ENCODE measurements at places on chromosomes 5 and 9.

DNA sequence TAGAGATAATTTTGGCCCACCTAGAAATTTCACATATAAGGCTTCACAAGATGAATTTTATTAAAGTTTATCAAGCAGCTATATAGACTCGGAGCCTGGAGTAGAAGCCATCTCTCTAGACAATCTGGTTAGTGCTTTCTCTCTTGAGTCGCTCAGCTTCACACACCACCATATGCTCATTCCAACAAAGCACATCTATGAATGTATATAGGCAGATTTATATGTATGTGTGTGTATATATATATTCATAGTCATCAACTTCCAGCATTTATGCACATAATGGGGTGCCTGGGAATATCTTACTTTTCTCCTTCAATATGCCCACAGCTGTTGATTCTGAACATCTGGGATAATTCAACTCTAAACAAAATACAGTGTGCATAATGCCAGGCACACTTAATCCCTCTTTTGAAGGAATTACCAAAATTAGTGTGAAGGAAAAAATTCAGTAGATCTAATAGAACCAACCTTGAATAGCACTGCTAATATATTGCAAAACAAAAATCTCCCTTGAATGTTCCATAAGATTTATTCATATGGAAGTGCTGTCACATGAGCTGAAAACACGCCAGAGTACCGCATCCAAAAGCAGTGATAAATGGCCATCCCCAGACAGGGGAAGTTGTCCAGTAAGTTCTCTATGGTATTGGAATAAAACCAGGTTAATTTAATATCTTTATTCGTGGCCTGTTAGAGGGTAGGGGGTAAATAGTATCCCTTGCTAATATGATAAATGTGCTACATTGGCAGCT lies 56.0 kb upstream of the MOCS2 start:
- no peak for DNase-seq

DNA sequence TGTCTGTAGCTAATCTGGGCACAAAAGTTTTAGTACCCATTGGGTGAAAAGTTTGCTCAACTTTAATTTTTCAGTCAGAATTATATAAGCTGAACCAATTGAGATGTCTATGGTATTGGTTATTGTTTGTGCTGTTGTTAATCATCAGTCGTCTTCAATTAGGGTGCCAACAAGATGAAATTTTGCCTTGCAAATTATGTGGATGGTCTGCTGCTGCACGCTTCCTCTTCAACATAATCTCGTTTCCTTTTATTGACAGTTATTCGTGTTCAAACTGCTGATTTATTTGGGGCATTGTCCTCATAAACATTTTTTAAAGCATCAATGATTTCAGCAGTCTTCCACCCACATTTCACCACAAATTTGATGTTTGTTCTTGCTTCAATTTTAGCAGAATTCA lies 194.0 kb downstream of the HTR1A start:
- DNase-seq = no peak

DNA sequence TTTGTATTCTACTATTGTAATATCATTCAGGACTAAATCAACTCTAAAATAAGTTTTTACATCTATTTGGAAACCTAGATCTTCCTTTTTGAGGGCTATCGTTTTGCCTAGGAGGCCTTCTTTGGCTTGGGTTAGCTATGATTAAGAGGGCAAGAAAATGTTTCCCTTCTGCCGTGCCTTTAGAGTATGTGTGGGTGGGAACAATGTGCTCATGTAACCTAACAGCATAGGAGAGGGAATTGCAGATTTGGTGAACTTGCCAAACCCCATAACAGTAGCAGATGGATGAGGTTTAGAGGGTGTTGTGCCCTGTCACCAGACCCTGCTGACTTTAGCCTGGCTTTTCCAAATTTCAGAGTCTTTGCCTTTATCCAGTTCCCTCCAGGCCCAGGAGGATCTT lies 339.0 kb downstream of the ADGRV1 start:
- no peak for DNase-seq

DNA sequence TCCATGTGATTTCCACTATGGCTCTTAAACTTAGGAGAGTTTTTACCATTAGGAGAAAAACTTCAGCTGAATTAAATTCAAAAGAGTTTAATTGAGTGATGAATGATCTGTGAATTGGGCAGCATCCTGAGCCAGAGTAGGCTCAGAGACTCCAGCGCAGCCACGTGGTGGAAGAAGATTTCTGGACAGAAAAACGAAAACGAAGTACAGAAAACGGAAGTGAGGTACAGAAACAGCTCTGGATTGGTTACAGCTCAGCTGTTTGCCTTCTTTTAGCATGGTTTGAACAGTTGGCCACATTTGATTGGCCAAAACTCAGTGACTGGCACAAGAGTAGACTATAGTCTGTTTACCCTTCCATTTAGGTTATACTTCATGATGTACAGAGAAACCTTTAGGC lies 69.2 kb upstream of the PLPP1 start:
- DNase-seq = no peak

DNA sequence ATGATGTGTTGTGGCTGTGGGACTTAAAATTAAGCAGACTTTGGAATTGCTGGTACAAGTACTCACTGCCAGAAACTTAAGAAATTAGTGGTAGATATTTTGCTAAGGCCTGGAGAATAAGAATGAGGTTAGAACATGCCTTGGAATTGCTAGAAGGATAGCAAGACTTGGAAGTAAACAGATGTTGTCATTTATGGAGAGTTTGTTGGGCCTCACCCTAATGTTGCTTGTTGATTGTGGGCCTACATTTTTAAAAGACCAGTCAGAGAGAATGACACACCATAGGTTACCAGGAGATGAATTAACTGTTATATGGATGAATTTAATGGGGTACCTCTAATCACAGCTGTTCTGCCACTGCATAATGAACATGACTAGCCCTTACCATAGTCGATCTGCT lies 120.1 kb upstream of the GAS1 start:
- no peak for DNase-seq

DNA sequence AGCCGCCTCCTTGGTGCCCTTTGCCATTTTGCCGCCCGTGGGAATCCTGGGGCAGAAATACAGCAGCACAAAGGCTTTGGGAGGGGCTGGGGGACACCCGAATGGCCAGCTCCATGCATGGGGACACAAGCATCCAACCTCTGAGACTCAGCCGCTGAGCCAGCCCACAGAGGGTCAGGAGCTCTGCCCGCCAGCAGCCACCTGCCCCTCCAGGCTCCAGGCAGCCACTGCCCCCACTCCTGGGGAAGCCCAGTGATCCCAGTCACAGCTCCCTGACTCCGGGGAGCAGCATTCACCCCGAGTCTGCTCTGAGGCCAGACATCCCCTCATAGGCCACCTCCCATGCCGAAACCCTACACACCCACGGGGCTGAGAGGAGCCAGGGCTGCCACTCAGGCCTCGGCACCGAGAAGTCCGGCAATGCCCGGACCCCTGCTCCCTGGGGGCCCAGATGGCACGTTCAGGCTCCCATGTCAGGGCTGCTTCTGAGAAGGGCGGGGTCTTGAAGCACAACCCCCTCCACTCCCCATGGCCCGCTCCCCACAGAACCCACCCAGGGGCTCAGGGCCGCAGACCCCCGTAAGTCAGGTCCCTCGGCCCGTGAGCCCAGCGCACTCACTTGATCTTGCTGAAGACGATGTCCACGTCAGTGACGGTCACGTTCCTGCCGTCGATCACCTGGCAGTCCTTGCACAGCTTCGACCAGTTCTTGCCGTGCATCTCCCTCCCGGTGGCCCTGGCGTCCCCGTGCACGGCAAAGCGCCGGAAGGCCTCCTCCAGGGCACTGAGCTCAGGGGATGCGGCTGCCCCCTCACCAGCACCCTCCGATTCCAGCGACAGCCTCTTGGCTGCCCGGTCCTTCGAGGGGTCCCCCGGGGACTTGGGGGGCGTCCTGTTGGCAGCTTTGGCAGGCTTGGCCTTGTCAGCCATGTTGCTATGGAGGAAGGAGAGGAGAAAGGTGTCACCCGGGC lies 15.7 kb downstream of the TPPP start:
- no peak for DNase-seq

DNA sequence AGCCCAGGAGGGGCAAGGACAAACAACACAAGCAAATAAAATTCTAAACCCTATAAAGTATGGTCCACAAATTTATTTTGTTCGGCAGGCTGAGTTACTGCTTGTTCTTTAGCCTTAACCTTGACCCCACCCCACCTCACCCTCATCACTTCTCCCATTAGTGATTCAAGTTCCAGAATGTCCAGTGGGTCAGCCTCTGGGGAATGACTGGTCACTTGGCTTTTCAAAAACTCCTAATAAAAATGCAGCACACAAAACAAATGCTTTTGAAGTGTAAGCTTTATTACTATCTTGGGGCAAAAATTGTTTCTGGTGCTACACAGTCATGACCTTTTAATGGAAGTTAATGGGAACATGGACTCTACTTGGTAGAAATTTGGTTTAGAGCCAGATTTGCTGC lies 142.1 kb downstream of the MPDZ start:
- no peak for DNase-seq

- DNase-seq = no peak
These were observed 1.3 kb downstream of the NPDC1 start for GRCh38 chr9:137044502-137045177.

GRCh38 chr5:145658435-145658834 lies 176.7 kb downstream of the PRELID2 start:
- DNase-seq = peak; percentile 38

- peak; percentile 99 for DNase-seq
These were observed 87.8 kb upstream of the TNFAIP8 start for GRCh38 chr5:119267958-119268386.

GRCh38 chr5:14114615-14115251 lies 28.4 kb upstream of the TRIO start:
- no peak for DNase-seq

- peak; percentile 38 for DNase-seq
These were observed 957 bp downstream of the SHB start for GRCh38 chr9:38067859-38068681.

DNA sequence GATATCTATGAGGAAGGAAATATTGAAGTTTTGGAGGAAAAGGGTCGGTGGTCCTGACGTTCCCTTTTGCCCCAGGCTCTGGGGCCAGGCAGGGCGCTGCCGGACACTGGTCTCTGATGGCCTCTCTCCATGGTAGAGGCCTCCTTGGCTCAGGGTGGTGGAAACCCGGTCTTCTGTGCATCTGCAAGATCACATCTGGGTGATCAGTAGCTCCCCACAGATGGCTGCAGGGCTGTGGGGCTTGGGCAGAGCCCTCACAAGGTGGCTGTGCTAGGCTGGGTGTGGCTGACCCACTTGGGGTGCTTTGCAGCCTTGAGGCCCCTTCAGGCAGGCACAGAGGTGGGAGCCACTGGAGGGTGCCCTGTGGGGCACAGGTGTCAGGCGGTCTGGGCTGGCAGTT lies 53.9 kb upstream of the RNU6ATAC start:
- no peak for DNase-seq

- DNase-seq = no peak
These were observed 128.9 kb downstream of the ERCC6L2 start for GRCh38 chr9:96004379-96004778.

All from GM23338 (cell line).